ENCODE measurements at places on chromosomes 11 and 22.

DNA sequence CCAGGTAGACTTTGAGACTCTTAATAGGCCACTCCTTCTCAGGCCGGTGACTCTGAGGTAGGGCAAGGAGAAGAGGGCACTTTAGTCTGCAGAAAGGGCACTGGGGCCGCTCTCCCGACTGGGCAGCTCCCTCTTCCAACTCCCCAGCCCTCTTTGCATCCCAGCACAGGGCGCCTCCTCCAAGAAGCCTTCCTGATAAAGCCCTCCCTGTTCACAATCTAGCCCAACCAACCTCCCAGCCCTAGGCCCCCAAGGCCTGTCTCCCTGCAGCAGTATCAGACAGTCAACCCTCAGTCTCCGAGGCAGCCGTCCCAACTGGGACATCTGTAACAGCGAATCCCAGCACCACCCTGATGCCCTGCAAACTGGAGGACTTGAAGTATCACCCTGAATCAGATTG is 14.3 kb upstream of the PDE2A start:
- no peak for DNase-seq

DNA sequence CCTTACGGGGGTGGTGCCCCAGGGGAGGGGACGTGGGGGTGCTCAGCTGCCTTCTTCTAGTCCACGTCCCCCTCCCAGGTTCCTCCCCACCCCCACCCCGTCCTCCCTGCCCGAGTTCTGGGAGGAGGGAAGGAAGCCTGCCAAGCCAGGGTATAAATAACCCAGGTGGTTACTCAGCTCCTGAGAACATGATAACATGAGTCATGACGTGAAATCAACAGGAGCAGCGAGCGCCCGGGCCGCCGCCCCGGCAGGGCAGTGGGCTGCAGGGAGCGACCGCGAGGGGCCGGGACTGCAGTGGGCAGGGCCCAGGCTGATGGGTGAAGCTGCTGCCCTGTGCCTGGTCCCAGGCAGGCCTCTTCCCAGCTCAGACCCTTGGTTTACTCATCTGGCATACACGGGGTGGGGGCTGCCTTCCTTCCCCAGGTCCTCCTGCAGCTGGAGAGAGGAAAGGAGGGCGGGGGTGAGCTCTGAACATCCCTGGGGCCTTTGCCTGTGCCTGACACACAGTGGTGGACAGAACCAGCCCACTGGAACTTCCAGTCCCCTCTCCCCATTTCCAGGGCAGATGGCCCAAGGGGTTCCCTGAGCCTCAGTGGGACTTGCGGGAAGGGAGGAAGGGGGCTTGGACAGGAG is 8.8 kb upstream of the PDGFB start:
- DNase-seq = peak; percentile 36

- no peak for DNase-seq
Measured at GRCh38 chr11:64583296-64584262, 7.4 kb upstream of the SLC22A12 start.

GRCh38 chr11:110955776-110956175 is 243.5 kb upstream of the ARHGAP20 start:
- no peak for DNase-seq

- no peak for DNase-seq
Measured at GRCh38 chr11:78834886-78835285, 260.2 kb upstream of the NARS2 start.

GRCh38 chr11:18312663-18313420 is 9.1 kb downstream of the HPS5 start:
- DNase-seq = peak; percentile 64

DNA sequence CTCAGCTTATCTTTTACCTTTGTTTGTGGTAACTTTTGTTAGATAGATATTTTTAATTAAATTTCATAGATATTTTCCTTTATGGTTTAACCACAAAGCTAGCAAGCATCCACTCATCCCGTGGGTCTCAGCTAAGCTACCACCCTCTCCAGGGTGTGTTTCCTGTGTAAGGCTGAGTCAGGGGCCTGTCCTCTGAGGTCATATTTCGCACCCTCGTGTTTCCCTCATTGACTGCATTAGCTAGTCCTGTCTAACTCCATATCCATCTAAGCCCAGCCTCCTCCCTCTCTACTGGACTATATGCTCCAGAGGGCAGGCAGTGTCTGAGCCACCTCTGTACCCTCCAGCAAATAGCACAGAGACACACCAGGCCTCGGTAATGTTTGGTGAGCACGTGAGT is 16.7 kb downstream of the XRRA1 start:
- no peak for DNase-seq

DNA sequence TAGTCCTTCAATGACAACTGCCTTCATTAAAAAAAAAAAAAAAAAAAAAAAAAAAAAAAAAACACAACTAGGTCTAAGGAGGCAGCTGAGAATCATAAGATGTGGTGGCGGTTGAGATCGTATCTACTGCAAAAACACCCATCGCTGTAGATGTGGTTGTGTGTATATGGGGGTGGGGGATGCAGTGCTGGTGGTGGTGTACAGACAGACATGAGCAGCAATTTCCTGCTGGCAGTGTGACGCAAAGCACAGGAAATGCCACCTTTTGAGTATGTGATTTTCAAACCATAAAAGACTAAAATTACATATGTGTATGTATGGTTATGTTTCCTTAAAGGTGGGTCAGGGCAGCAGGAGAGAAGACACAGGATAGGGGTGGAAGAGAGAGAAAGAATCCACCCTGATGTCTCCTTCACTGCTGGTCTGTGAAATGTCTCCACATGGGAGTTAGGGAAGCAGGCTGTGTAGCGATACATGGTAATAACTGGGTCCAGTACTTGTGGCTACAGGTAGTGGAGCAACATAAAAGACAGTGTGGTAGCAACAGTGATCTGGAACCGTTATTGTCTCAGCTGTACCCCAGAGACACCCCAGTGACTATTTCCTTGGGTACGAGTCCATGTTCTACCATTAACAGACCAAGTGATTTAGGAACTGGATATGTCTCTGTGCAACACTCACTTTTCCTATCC is 57.9 kb downstream of the SYTL2 start:
- no peak for DNase-seq

- DNase-seq = no peak
Measured at GRCh38 chr11:128705124-128705920, 11.4 kb downstream of the FLI1 start.

GRCh38 chr11:72730737-72731136 is 21.5 kb downstream of the ARAP1 start:
- no peak for DNase-seq

GRCh38 chr22:23970201-23970641 is 3.5 kb downstream of the DDTL start:
- no peak for DNase-seq

GRCh38 chr22:49369726-49370626 is 457.7 kb downstream of the BRD1 start:
- DNase-seq = no peak

GRCh38 chr11:129652835-129653234 is 162.8 kb upstream of the TMEM45B start:
- DNase-seq = no peak

DNA sequence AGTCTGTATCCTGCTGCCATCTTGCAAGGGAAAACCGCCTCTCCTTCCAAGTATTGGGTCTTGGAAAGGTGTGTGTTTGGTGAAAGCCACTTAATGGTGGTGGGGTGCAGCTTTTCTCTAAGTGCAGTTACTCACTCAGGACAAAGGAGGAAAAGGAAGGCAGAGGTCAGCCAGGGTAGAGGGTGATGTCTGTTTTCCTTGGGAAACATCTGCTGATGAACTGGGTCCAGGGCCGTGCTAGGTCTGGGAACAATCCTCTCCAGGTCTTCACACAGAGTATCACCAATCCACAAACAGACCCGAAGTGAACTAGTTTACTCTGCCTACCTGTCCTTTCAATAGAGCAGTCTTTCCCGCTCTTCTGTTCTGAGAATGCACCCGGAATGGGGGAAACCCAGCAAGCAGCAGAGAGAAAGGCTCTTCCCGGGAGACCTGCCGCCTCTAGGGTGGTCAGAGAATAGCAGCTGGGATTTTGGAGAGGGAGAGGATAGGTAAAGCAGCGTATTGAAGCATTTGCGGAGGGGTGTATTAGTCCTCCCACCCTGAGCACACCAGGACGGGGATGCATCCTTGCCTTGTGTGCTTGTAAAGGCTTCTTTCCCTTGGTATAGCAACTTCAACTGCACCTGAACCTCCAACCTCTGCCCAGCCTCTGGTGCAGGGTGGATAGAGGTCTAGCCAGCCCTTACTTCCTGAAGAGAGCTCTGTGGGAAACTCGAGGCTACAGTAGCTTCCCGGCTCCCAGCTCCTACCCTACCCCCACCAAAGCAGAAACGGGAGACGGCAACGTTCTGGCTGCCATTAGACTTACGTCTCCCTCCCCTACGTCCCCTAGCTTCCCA is 20.7 kb downstream of the LHFPL7 start:
- no peak for DNase-seq
